GM23338 (cell line): ENCODE measurements at places on chromosomes 2 and 18. TPM values are rescaled to one million over a fixed set of nuclear protein-coding genes. Genes with fewer than 3 reads are reported as not detected.

FAM237A gene
- not detected in 2 replicates for total RNA-seq

ANTXR1 gene
- 23.1 and 24.7 TPM in 2 replicates for total RNA-seq

TNFAIP6 gene
- 2.9 and 3.2 TPM in 2 replicates for total RNA-seq

METTL4 gene
- 12.2 and 14.9 TPM in 2 replicates for total RNA-seq

- DNase-seq: no peak
These were observed 248.1 kb downstream of the ASXL3 start for GRCh38 chr18:33826151-33826550.

- no peak for DNase-seq
These were observed 95.3 kb downstream of the CCDC93 start for GRCh38 chr2:117918608-117919007.

DNA sequence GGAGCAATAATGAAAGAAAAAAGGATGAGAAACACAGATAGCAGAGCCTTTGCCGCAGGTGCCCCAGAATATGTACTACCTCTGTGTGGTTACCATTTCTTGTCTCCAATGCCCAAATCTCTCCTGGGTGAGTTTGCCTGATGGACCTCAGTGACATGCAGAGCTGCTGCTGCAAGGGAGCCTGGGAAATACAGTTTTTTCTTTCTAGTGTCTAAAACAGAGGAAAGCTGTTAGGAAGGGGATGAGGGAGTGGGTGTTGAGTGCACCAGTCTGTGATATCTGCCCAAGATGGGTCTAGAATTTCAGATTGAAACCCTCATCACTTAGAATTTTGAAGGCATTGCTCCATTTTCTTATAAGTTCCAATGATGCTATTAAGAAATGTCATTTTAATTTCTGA, 9.9 kb upstream of the MBOAT2 start:
- DNase-seq: no peak

DNA sequence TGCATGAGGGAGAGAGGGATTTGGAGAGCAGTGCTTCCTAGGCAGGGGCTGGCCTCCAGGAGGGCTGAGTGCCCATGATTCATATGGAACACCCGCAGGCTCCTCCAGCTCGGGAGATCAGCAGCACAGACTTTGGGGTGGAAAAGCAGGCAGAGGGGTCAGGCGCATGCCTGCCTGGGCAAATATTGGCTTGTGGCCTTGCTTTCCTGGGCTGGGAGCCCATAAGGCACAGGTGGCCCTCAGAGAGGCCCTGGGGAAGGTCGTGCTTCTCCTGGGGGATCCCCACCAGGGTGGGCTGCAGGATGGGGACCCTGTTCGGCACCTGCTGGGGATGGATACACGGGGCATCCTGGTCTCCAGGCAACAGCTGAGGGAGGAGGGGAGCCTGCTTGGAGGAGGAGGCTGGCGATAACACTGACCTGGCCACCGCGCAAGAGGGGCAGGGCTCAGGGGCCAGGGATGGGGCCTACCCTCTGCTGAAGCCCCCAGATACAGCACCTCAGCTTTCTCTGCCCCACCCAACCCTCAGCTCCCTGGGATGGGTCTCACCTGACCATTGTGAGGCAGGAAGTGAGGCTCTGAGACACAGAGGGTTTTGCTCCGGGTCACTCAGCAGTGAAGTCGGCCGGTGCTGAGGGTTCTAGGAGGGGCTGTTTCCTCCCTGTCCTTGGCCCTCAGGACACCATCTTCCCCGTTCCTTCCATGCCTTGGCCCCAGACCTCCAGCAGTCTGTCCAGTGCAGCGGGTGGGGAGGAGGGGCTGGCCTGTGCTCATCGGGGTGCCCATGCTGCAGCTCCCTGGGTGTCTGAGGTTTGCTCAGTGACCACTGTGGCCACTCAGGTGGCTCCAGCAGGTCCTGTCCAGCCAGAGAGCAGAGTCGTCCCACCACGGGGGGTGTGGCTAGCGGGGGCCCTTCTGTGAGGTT, 12.0 kb downstream of the AQP12A start:
- DNase-seq: no peak

DNA sequence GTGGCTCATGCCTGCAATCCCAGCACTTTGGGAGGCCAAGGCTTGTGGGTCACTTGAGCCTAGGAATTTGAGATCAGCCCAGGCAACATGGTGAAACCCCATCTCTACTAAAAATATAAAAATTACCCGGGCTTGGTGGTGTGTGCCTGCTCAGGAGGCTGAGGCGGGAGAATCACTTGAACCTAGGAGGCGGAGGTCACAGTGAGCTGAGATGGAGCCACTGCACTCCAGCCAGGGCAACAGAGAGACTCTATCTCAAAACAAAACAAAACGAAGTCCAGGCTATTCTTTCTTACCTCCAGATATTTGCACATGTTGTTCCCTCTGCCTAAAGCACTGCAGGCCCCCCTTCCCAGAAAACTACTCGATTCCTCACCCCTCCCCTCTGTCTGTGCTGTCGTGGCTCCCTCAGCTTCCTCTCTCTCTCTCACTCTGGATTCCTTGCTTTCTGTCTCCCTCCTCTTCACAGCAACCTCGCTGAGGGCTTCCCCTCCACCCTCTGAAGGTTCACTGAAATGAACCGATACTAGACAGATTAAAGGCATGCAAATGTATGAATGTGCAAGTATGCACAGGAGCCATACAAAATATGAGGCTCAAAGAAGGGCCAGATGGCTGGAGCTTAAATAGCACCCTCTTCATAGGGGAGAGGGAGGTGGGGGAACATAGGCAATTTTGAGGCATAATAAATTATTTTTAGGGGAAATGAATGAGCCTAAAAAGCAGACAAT, 18.5 kb downstream of the TMEM177 start:
- DNase-seq: no peak
